NCI-H2081 (cell line): ENCODE measurements at places on chromosomes 2 and 18.

DNA sequence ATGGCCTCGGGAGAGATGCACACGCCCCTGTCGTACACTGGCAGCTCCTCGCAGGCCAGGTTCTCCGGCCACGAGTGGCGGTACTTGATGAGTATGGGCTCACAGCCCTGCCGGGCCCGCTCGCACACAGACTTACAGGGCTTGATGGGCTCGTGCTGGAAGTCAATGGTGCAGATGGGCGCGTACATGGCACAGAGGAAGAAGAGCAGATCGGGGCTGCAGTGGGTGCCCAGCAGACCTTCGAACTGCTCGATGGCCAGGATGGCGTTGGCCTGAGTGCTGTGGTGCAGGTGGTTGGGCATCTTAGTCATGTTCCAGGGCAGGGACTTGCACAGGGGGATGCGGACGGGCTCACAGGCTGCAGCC is 359 bp downstream of the FRZB start:
- no peak for DNase-seq

GRCh38 chr18:30544141-30544540 is 498.4 kb downstream of the DSC3 start:
- no peak for DNase-seq

DNA sequence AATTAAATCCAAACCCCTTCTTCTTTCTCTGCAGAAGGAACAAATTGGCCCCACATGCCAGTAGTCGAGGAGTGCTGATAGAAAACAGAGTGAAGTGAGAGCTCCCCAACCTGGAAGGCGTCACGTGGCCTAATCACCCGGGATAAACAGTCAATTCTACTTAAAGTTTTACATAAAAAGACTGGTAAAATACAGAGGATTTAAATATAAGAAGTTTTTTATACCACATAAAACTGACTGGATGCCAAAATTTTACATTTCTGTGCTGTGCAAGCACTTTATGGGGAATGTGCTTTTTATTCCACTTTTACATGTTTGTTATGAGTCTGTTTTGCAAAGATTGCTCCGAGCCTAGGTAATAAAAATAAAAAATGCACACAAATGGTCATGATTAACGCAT is 1586.8 kb upstream of the ACVR2A start:
- DNase-seq: no peak

GRCh38 chr18:3214855-3215637 is 4.7 kb downstream of the MYOM1 start:
- no peak for DNase-seq

GRCh38 chr2:63058144-63058920 is 7.7 kb downstream of the OTX1 start:
- no peak for DNase-seq

DNA sequence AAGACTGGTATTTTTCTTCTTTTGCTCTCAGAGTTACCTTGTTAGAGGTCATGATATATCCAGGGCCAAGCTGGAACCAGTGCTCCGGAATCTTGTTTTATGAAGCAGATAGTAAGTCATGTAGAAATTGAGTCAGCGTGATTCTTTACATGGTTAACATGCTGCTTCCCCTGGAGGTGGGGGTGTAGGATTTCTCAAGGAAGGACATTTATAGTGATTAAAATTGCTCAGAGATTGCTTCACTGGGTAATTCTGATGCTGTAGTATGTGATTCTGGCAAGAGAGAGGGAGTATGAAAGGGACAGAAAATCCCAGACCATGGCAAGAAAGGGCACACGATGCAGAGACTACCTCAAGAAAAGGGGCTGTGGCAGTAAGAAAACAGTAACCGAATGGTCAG is 8.0 kb upstream of the MYL1 start:
- DNase-seq: no peak

DNA sequence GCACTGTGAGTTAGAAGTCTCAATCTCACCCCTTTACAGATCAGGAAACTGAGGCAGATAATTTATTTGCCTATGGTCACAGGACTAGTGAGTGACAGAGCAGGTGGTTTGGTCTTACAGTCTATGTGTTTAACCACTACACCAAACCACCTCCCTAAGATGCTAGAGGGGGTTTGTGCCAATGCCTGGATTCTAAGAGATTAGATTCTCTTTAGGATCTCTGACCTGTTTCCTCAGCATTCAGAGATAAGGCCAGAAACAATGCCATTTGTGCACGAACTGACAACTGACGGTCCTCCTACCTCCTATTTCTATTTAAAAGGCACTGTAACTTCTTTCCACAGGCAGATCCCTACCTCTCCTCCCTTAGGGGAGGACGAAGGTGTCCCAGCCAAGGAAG is 2.3 kb upstream of the SLC20A1 start:
- no peak for DNase-seq

DNA sequence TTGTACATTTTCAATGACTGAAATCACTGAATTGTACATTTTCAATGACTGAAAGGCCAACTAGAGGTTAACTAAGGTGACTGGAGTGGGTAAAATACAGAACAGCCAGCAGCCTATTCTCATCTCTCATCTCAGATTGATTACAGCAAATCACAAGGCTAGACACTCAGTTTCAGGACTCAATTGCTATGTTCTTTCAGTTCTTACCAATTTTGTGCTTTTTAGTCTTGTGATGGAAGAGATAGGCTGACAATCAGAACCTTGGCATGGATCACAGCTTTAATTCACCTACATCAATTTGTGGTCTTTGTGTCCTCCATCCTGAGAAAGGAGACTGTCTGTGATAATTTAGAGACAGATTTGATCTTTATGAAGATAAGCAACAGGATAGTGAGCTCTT is 124.7 kb downstream of the GULP1 start:
- DNase-seq: no peak
